GM13977 (cell line): ENCODE measurements at places on chromosomes 4 and X.

DNA sequence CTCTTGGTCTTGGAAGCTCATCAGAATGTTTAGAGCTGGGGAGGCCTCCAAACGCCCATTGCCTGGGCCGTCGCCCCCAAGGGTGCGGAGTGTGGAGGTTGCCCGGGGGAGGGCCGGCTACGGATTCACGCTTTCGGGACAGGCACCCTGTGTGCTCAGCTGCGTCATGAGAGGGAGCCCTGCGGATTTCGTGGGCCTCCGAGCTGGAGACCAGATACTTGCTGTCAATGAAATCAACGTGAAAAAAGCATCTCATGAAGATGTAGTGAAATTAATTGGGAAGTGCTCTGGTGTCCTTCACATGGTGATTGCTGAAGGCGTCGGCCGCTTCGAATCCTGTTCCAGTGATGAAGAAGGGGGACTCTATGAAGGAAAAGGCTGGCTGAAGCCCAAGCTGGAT, 23.3 kb downstream of the RGS12 start:
- no peak for DNase-seq

- DNase-seq = no peak
Measured at GRCh38 chrX:122046815-122047214, 999.4 kb downstream of the GLUD2 start.

- DNase-seq = no peak
Measured at GRCh38 chr4:15354371-15355297, 73.2 kb upstream of the C1QTNF7 start.

- DNase-seq = no peak
Measured at GRCh38 chrX:46130247-46130646, 415.0 kb downstream of the ZNF674 start.

- no peak for DNase-seq
Measured at GRCh38 chr4:166324321-166324720, 451.3 kb downstream of the TLL1 start.

- DNase-seq = no peak
Measured at GRCh38 chr4:4269331-4269731, 20.6 kb downstream of the LYAR start.

DNA sequence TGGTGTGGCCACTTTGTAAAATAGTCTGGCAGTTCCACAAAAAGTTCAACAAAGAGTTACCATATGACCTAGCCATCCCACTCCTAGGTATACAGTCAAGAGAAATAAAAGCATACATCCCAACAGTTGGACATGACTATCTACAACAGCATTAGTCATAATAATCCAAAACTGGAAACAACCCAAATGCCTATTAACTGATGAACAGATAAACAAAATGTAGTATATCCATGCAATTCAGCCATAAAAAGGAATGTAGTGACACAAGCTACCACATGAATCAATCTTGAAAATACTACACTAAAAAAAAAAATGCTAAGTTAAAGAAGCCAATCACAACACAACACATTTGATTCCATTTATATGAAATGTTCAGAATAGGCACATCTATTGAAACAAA, 16.1 kb downstream of the MED14 start:
- no peak for DNase-seq

GRCh38 chr4:167775375-167775774, 317.0 kb upstream of the ANXA10 start:
- DNase-seq = no peak

DNA sequence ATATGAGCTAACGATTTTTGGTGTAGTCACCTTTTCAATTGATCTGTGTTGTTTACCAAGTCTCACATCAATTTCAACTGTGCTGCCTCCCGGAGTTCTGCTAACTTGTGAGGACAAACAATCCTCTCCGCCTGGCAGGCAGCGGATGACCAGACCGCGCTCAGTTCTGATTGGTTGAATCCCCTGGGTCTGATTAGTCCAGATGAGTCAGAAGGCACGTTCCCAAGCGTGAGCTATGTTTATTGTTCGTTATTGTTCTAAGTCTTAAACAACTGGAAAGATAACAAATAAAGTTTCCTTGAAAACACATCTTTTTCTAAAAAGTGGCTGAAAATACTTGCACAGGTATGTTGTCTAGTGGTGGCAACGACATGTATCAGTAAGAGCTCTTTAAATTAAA, 37.9 kb upstream of the TRPC3 start:
- no peak for DNase-seq

- no peak for DNase-seq
Measured at GRCh38 chr4:23039818-23040217, 347.1 kb downstream of the GBA3 start.

DNA sequence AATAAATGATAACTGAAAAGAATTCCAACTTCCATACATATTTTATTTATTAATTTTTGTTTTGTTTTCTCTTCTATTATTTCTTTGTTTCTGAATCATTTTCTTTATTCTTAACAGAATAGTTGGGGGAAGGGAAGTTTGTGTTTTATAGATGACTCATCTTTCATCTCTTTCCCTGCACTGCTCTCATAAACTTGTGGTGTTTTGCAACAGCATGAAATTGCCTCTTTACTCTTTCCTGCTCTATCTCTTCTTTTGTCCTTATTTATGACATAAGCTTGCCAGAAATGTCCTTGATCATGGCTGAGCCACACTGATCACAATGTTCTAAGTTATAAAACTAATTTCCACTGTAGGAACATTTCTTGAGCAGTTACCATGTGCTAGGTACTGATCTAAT, 22.3 kb downstream of the QRFPR start:
- no peak for DNase-seq

GRCh38 chrX:135397652-135398051, 24.1 kb upstream of the SMIM10L2A start:
- no peak for DNase-seq

DNA sequence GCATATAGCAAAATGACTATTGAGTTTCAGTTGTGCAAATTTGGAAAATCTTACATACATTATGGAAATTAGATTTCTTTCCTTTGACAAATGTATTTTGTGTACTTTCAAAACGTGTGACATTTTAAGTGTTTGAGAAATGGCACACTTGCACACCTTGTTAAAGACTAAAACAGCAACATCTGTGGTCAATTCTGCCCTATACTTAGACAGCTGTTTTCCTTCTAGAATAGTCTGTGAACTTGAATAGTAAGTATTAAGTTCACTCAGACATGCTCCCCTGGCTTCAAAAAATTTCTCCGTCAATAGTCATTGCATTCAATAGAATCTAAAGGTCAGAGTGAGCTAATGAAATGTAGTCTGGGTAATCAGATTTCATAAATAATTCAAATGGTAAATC, 21.7 kb upstream of the TBC1D9 start:
- no peak for DNase-seq
